ENCODE measurements at places on chromosomes 16 and 17. TPM values are rescaled to one million over a fixed set of nuclear protein-coding genes. Genes with fewer than 3 reads are reported as not detected.

RASL10B gene
- 0.10 TPM for total RNA-seq

PIMREG gene
- 17.1 TPM for total RNA-seq

CDRT15 gene
- total RNA-seq: not detected

C16orf96 gene
- 0.13 TPM for total RNA-seq

NPIPA3 gene
- total RNA-seq: 3.7 TPM

SLC22A31 gene
- not detected for total RNA-seq

CEP112 gene
- 2.3 TPM for total RNA-seq

KRT33A gene
- total RNA-seq: not detected

KREMEN2 gene
- 0.18 TPM for total RNA-seq

GRCh38 chr16:89455178-89455577 lies 35.2 kb downstream of the ANKRD11 start:
- DNase-seq: peak; percentile 68

DNA sequence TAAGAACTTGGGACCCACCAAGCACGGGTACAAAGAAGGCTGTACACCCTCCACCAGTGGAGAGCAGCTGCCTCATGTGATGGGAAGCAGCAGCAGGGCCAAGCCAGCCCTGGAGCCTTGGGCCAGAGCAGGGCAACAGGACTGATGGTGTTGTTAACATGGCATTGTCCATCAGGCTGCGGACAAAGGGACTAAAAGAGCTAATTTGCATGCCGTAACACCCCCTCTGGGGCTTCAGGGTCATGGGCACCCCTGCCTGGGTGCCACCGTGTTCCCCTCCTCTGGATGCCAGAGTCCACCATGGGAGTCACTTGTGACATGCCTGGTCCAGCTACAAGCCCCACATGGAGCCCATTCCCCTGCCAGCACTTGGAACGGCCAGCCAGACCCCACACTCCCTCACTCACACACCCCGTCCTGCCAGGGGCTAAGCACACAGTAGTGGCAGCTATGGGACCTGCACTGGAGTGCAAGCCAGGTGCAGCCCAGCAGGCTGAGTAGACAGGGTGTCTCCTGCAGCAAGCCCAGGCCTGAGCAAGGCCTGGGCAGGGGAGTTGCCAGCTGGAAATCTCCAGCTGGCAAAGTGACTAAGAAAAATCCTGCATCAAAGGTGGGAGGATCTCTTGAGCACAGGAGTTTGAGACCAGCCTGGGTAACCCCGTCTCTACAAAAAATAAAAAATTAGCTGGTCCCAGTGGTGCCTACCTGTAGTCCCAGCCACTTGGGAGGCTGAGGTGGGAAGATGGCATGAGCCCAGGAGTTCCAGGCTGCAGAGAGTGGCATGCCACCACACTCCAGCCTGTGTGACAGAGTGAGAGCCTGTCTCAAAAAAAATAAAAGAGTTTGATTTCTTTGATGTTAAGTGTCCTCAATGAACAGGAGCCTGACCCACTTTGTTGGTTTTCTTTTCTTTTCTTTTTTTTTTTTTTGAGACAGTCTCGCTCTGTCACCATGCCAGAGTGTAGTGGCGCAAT lies 33.7 kb downstream of the NOL11 start:
- no peak for DNase-seq

DNA sequence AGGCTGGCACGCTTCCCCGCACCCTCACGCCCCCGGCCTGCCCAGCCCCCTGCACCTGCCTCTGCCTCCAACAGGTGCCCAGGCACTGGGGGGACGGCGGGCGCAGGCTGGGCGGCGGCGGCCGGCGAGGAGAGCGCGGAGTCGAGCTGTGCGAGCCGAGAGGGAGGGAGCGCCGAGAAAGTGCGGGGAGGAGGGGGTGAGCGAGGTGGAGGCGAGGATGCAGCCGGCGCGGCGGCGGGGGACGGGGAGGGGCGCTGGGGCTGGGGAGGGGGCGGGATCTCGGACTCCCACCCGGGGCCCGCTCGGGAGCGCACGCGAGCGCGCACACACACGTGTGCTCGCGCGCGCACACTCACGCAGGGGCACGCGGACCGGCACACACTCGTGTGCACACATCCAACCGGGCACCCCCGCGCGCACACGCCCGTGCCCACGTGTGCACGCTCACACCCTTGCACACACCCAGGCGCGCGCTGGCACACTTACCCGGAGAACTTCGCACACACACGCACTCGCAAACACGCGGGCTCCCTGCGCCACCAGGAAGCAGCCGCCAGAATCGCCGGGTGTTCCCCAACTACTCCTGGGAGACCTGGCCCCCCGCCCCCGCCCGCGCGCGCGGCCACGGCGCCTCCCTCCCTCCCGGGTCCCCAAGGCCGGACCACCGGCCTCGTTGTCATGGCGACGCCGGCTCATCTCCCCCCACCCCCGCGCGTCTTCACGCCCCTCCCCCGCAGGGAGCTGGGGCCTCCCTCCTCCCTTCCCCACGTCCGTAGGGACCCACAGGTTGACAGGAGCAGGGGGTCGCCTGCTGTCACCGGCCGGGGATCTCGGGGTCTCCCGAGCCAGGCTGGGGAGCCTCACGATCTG lies at the start of gene DOC2A:
DOC2A (minus strand) TSS at position 184 of the 870 bp plus-strand sequence. CDS start 805 bp downstream, outside the sequence.
- peak; percentile 47 for DNase-seq

- DNase-seq: no peak
Observed at GRCh38 chr17:50662632-50663225, 28.0 kb downstream of the ABCC3 start.

GRCh38 chr17:79810130-79811010 lies 13.5 kb upstream of the CBX8 start:
- DNase-seq: peak; percentile 85

- DNase-seq: no peak
Observed at GRCh38 chr17:58398574-58399266, 18.6 kb downstream of the RNF43 start.

DNA sequence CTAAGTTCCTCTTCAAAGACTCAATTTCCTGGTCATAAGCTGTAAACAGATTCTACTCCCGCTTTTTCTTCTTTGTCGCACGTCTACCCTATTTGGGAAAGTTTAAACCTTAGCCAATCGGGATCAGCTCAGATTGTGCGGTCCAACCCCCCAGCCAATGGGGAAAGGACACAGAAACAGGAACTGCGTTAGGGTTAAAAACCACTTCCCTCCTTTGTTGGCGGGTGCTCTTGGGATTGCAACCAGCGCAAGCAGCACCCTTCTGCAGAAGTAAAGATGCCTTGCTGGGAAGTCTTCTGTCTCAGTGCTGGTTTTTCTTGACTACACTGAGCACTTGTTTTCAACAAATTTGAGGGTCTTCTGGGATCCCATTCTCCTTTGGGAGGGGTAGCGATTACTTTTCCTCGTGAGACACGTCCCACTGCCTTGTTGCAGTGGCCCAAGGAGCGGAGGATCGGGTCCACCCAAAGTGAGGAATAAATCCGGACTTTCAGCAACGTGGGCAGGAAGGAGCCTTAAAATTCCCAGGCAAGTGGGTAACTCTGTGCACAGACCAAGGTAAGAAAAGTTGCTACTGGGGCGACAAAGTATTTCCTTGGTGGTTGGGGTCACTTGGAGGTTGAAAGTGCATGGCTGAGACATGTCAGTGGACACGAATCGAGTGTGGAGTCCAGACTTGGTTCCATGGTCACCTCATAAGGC lies 1.0 kb upstream of the YPEL3 start:
- DNase-seq: no peak

- DNase-seq: no peak
Observed at GRCh38 chr17:15958484-15958854, 13.5 kb downstream of the ADORA2B start.

GRCh38 chr16:80751167-80751566 lies 53.2 kb downstream of the CDYL2 start:
- DNase-seq: no peak

- no peak for DNase-seq
Observed at GRCh38 chr17:79790805-79791734, 5.8 kb downstream of the CBX8 start.

DNA sequence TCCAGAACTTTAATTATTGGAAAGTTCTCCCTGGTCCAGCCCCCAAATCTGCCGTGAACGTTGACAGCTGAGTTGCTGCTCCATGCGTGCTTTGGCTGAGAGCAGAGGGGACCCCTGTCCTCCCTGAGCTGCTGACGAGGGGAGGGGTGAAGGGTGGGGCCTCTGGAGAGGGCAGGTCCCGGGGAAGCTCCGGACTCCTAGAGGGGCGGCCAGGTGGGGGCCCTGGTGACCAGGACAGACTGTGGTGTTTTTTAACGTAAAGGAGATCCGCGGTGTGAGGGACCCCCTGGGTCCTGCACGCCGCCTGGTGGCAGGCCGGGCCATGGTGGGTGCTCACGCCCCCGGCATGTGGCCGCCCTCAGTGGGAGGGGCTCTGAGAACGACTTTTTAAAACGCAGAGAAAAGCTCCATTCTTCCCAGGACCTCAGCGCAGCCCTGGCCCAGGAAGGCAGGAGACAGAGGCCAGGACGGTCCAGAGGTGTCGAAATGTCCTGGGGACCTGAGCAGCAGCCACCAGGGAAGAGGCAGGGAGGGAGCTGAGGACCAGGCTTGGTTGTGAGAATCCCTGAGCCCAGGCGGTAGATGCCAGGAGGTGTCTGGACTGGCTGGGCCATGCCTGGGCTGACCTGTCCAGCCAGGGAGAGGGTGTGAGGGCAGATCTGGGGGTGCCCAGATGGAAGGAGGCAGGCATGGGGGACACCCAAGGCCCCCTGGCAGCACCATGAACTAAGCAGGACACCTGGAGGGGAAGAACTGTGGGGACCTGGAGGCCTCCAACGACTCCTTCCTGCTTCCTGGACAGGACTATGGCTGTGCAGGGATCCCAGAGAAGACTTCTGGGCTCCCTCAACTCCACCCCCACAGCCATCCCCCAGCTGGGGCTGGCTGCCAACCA lies at the start of gene MC1R:
MC1R (plus strand) TSS at position 410 of the 895 bp plus-strand sequence; CDS start at position 807, 397 bp downstream.
- DNase-seq: peak; percentile 52

- DNase-seq: no peak
Observed at GRCh38 chr16:14303182-14303618, 232.1 kb downstream of the MRTFB start.

- no peak for DNase-seq
Observed at GRCh38 chr16:72371307-72372086, 199.5 kb upstream of the PMFBP1 start.

GRCh38 chr17:55201308-55201932 lies 63.3 kb upstream of the HLF start:
- DNase-seq: no peak

DNA sequence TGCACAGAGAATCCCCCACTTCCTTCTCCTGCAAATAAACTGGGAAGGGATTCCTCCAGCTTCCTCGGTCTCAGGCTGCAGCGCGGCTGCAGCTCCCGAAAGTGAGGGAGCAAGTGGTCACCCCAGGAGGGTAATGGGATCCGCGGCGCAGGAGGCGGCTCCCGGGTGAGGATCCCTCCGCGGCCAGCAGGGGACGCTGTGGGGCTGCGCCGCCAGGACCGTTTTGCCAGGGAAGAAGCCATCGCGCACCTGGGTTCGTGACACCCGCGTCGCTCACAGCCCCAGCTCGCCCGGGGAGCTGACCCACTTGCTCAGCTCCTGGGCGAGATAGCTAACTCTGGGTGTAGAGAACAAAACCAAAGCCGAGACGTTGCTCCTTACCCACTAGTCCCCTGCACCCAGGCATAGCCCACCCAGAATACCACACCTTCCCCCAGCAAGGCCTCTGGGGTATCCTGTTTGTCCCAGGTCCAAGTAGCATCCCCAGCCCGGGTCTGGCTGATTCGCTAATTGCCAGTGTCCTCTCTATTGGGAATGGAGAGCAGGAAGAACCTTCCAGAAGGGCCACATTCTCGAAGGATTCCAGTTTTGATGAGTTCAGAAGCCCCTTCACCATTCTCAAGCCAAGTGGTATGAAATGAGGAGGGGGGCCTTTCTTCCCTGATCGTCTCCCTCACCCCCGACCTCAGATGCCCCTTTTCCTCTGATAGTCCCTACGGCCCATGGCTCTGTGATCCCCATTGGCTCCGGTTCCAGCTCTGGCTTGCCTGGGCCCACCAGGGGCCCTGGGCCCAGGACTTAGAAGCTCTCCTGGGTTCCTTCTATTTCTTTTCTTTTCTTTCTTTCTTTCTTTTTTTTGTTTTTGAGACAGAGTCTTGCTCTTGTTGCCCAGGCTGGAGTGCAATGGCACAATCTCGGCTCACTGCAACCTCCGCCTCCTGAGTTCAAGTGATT lies 14.1 kb downstream of the CYGB start:
- peak; percentile 86 for DNase-seq

DNA sequence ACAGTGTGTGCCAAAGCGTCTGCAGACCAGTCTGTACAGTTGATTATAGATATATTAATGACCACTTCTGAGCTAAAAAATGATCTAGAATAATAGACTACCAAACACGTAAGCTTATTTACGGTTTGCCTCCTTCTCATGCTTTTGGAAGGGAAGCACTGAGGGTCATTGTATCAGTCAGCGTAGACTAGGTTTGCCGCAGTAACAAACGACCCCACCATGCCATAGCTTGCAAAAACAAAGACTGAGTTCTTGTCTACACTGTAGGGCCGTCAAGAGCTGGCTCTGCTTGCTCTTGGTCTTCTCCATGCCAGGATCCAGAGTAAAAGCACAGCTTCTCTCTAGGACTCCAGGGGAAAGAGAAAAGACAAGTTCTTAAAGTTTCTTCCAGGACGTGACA lies 680.7 kb downstream of the MAF start:
- no peak for DNase-seq

Data from activated CD8-positive, alpha-beta T cell treated with anti-CD3 and anti-CD28 coated beads, Interleukin-2, amount 10 ng/mL, durations not matched to agents 7 days and 5 days (primary cell).